HCT116 (cell line): ENCODE measurements at places on chromosomes 3 and 15.

DNA sequence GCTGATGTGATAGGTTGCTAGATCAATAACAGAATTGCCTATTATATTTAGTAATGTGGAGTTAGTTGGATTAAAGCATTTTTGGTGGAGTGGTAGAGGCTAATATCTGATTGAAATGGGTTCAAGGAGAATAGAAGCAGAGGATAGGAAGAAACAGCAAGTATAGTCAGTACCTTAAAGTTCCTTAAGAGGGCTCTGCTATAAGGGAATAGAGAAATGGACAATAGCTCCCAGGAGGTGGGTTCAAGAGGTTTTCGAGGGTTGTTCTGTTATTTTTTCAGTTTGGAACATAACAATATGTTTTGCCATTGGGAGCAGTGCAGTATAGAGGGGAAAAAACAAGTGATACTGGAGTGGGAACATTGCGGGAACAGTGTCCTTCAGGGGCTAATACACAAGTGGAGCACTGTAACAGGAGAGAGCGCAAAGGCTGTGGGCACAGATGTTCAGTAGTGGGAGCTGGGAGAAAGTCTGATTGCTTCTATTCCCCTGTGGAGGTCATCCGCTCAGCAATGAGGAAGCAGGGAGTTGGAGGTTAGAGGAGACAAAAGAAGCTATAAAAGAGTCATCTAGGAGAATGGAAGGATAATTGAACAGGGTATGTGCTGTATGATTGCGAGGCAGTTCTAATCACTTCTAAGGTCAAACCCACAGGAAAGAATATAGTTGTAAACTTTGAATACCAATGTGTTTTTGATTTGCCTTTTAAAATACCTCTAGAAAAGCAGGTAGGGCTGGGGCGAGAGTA, 3.3 kb downstream of the MRPS11 start:
- no peak for DNase-seq

GRCh38 chr3:98901392-98902350, at the start of gene DCBLD2:
DCBLD2 (minus strand) TSS chr3:98901695; CDS start chr3:98901326, 369 bp downstream.
- DNase-seq: peak; percentile 96

GRCh38 chr3:18445401-18446148, 20.4 kb upstream of the SATB1 start:
- no peak for DNase-seq

- DNase-seq: no peak
Observed at GRCh38 chr3:54870423-54870822, 57.4 kb downstream of the LRTM1 start.

DNA sequence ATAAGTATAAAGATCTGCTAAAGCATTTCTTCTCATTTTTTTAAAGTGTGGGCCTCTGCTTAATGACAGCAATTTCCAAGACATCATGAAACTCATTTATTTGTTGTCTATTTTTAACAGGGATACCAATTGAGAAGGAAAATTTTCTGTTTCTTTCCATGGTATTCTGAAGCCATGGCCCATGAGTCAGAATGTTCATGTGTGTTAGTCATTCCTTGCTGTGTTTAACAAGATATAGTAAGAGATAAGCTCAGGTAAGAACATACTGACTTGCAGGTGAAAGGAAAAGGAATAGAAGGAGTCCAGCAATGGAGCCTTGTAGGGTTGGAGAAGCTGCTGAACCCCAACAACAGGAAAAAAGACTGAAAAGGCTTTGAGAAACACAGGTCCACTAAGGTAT, 17.0 kb upstream of the ARID3B start:
- no peak for DNase-seq

GRCh38 chr3:104510131-104510849, 856.4 kb upstream of the ALCAM start:
- no peak for DNase-seq

- DNase-seq: no peak
Observed at GRCh38 chr15:75114327-75114726, 87.4 kb upstream of the C15orf39 start.
